ENCODE measurements at places on chromosomes 2 and 18.

DNA sequence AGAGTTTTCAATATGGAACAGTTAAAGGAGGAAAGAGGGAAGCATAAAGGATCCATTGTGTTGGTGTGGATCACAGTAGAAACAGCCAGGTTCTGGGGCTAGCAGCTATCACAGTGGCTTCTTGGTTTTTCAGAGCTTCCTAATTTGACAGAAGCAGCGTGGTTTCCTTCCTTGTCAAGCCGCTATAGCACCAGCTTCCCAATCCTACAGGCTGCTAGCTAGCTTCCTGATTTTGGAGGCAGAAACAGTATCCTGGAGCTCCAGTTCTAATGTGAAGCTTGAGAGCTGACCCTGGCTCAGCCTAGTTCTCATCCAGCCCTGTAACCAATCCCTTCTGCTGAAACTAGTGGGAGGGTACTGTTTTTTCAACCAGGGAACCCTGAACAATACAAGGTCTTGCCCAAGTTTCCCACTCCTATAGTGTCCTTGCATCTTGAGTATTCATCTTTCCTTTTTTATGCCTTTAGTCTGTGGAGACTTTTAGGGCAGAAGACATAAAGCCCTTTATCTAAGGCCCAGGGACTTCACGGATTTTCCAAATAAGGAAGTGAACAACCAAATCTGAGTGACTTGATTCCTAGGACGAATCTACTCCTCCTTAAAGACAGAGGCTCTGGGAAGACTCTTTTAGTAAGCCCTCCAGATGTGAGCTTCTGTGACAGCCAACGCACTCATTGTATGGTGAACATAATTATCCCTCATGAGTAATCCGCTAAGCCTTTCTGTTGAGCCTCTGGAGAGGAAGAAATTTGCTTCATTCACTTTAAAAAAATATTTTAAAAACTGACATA, 33.8 kb downstream of the CCDC93 start:
- DNase-seq, result no peak

- no peak for DNase-seq
These were observed 188.2 kb downstream of the ALK start for GRCh38 chr2:29733213-29733612.

- DNase-seq, result peak; percentile 92
These were observed 542 bp upstream of the PRKCE start for GRCh38 chr2:45650851-45651414.

GRCh38 chr18:62458346-62458745, 64.5 kb upstream of the ZCCHC2 start:
- no peak for DNase-seq

- peak; percentile 62 for DNase-seq
These were observed 60.2 kb downstream of the CDCA7 start for GRCh38 chr2:173414823-173415322.

DNA sequence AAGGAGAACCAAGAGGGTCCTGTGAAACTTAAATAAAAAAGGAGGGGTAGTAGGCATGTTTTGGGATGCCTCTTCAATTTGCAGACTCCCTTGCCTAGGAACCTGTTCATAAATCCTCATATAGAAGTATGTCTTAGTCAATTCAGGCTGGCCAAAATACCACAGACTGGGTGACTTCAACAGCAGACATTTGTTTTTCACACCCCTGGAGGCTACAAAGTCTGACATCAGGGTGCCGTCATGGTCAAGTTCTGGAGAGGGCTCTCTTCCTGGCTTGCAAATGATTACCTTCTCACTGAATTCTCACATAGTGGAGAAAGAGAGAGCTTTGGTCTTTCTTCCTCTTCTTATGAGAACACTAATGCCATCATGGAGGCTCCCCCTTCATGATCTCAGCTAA, 4.1 kb upstream of the TCF4 start:
- no peak for DNase-seq

- no peak for DNase-seq
These were observed 144.4 kb downstream of the MGAT5 start for GRCh38 chr2:134398300-134398699.

DNA sequence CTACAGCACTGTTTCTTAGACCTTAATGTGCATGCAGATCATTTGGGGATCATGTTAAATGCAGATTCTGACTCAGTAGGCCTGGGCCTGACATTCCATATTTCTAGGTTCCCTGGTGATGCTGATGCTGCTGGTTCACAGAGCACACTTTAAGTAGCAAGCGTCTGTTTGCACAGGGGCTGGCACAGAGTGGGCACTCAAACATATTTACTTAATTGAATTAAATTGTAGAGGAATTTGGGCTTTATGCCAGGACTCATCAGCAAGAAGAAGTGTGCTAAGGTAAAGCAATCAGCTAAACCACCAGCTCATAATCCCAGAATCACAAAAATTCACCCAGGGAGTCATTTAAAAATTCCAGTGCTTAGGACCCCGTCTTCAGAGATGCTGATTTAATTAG, 25.1 kb upstream of the INPP4A start:
- DNase-seq, result no peak

DNA sequence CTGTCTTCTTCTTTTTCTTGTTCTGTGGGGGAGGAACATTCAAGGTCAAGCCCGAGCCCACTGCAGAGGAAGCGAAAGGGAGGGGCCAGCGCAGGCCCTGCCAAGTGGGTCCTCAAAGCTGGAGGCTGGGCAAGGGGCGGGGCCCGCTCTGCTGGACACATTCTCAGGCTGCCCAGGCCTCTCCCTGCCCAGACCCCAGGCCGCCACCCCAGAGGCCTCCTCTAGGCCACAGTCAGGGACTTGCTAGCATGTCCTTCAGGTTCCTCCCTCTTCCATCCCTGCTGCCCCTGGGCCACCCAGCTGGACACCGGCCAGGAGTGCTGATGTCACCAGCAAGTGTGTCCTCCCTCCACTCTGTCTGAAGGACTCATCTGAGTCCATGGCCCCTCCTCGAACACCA, 44.1 kb downstream of the KIF1A start:
- no peak for DNase-seq

GRCh38 chr18:12283256-12283655, 24.8 kb upstream of the TUBB6 start:
- peak; percentile 34 for DNase-seq

DNA sequence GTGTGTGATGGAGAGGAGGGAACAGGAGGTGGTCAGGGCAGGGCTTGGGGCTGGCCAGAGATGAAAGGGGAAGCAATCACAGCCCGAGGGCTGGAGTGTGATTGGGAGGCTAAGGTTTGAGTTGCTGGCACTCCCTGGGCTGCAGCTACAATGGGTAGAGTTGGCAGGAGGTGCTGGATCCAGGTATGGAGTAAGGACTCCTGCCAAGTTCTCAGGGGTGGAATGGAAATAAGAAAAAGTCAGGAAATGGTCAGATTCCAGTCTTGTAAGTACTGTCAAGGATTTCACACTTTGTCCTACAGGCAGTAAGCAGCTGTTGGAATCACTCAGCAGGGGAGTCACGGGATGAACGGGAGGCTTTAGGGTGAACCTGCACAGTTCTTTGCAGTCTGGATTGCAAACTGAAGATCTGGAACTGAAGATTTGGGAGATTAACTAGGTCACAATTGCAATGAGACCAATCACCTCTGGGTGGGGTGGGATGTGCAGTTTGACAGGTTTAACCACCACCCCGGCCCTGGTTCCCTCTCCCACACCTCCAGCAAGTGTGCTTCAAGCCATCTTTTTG, 10.9 kb upstream of the INPP5D start:
- DNase-seq, result peak; percentile 73

DNA sequence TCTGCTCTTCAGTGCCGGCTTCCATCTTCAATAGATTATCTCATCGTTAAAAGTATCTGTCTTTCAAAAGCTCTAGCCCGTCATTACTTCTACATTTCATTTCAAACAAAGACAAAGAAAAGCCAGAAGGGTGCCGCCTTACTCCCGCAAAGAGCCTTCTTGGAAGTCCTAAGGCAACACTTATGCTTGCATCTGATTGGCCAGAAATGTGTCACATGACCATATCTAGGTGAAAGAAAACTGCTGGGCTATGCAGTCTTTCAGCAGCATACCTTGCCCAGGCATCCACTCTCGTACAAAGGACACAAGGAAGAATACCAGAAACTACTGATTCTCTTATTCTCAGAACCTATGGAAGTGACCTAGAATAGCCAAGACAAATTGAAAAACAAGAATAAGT, 217.1 kb upstream of the SLC35G4 start:
- DNase-seq, result no peak

GRCh38 chr2:12469141-12469561, 247.6 kb upstream of the TRIB2 start:
- DNase-seq, result no peak

- no peak for DNase-seq
These were observed 159.2 kb upstream of the SCN7A start for GRCh38 chr2:166653185-166653813.

DNA sequence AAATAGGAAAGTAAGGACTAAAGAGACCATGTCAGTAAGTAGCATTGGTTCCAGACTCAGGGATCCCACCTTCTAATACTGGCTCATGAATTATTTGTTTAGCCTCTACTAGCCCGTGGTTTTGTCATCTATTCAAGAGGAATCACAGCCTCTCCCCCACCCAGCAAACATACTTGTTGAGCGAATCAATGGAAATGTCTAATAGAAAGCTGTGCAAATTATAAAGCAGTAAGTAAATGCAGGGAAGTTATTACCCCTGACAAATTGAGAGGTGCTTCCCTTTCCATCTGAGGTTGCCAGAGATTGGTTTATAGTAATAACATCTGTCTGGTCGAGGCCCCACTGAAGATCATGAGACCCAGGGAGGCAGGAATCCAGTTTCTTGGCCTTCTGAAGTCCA, 219.3 kb upstream of the OSR1 start:
- DNase-seq, result no peak

- DNase-seq, result peak; percentile 97
These were observed 125.6 kb upstream of the PKDCC start for GRCh38 chr2:41922177-41922576.

DNA sequence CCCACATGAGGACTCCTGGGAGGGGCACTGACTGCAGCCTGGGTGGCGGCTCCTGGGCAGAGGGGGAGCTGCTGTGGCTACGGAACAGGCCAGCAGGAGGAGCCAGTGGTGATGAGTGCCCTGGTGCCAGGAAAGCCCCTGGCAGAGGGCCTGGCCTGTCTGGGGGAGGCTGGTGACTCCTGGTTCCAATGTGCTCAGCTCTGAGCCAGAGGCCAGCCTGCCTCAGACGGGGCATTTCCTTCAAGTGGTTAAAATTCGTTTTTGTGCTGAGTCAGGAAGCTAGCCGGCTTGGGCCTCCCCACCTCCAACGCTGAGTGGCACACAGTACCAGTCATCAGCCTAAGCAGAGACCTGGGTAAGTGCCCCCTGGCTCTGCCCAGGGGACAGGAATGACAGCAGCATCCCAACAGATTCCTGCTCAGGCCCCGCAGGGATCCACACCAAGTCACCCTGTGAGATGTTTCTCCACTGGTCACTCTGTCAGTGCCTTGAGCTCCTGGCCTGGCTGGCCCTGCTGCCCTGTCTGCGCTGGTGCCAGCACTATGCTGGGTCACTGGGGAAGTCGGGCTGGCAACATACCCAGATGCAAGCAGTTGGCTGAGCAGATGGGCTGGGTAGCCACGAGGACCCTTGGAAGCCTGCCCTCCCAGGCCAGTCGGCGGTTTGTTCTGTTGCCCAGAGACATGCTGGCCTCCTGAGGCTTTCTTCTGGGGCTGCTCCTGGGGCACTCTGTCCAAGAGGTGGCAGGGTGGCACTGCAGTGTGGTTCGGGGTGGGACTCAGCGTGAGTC, 7.1 kb upstream of the KLF11 start:
- no peak for DNase-seq

- no peak for DNase-seq
These were observed 38.3 kb upstream of the NRP2 start for GRCh38 chr2:205644018-205644417.

DNA sequence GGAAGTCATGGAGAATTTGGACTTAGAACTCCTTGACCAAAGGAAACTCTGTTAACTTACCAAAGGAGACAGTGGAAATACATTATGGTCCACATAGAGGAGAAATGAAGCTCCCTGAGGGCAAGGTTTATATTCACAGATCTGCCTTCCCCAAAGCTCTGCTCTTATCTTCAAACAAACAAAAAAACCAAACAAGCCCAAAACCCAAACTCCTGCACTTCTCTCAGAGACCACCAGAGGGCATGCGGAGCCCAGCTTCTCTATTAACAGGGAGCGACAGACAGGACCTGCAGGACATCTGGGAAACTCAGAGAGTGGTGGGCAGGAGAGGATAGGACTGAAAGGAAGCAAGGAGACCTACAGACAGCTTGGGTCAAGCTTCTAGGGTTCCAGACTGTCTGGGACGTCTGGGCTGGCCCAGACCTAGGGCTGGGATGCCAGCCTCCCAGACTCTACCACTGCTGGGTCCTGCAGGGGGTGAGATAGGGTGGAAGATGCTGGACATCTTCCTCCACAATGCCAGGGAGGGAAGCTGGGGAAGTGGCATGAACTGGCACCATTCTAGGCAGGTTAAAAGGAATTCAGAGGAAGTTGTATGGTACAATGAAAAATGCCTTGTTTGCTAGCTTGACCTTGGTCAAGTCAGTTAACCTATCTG, 4.0 kb upstream of the WNT10A start:
- no peak for DNase-seq

DNA sequence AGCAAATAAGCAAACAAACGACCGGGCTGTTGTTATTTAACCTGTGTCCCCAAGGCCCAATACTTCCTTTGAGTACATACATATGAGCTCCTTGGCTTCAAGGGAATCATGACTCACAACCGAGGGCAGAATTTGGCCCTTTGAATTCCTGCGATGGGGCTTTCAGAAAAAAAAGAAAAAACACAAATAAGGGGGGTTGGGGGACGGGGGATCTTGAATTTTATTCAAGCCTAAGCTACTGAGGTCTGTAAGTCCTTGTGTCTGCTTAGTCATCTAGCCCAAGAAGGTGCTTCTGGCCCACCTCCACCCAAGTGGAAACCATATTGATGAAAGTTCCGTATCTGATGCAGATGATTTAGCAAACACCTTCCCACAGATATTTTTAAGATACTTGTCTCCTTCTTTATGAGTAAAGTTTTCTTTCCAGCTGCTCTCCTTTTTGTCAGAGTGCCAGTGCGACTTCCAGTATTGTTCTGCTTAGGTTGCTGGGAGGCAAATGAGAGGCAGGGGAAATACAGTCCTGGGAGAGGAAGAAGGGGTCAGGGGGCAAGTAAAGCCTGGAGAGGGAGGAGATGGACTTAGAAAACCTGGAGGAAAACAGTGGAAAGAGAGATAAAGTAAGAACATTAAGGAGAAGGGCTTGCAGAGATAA, 169.6 kb downstream of the ZEB2 start:
- DNase-seq, result no peak

- no peak for DNase-seq
These were observed 851.6 kb downstream of the DCC start for GRCh38 chr18:53191634-53192033.

DNA sequence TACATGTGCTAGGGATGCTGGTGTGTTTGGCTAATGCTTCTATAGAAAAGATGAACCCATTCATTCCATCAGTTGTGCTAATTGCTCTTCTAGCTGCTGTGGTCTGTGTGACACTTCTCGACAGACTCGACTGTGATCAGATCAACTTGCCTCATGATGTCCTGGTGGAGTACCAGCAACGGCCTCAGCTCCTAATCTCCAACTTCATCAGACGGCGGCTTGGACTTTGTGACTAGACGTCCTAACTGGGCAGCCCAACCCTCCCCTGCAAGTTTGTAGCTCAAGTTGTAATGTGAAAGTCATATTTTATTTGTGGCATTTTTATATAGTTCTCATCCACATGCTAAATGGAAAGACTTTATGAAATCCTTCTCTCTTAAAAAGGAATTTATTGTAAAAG, 33.0 kb downstream of the UPP2 start:
- DNase-seq, result no peak
